H9 (cell line): ENCODE measurements at places on chromosomes 7 and 10. TPM values are rescaled to one million over a fixed set of nuclear protein-coding genes. Genes with fewer than 3 reads are reported as not detected.

- peak overlapping the region; percentile 68 for H3K27ac ChIP-seq
- H3K4me1 ChIP-seq: peaks cover 16% of the 10 kb centered on the region; the same call in 1 of the 2 replicates
- no peaks in the 10 kb centered on the region for H3K27me3 ChIP-seq
- H3K36me3 ChIP-seq: no peaks in the 10 kb centered on the region
Measured at GRCh38 chr7:83452256-83452655, 196.7 kb downstream of the SEMA3E start.

- H3K27ac ChIP-seq: no peak overlapping the region
- DNase-seq: no peak
- no peaks in the 10 kb centered on the region for H3K36me3 ChIP-seq
- H3K27me3 ChIP-seq: no peaks in the 10 kb centered on the region
- no peak overlapping the region for H3K4me3 ChIP-seq
Measured at GRCh38 chr7:91103363-91103762, 160.9 kb upstream of the FZD1 start.

- H3K27me3 ChIP-seq: no peaks in the 10 kb centered on the region
- H3K4me1 ChIP-seq: no peaks in the 10 kb centered on the region
- no peak for DNase-seq
Measured at GRCh38 chr10:60810437-60811182, 32.3 kb downstream of the CDK1 start.

GRCh38 chr10:100747456-100748230, 2.3 kb downstream of the PAX2 start:
- H3K27ac ChIP-seq: no peak overlapping the region
- peak; percentile 64 for DNase-seq

DNA sequence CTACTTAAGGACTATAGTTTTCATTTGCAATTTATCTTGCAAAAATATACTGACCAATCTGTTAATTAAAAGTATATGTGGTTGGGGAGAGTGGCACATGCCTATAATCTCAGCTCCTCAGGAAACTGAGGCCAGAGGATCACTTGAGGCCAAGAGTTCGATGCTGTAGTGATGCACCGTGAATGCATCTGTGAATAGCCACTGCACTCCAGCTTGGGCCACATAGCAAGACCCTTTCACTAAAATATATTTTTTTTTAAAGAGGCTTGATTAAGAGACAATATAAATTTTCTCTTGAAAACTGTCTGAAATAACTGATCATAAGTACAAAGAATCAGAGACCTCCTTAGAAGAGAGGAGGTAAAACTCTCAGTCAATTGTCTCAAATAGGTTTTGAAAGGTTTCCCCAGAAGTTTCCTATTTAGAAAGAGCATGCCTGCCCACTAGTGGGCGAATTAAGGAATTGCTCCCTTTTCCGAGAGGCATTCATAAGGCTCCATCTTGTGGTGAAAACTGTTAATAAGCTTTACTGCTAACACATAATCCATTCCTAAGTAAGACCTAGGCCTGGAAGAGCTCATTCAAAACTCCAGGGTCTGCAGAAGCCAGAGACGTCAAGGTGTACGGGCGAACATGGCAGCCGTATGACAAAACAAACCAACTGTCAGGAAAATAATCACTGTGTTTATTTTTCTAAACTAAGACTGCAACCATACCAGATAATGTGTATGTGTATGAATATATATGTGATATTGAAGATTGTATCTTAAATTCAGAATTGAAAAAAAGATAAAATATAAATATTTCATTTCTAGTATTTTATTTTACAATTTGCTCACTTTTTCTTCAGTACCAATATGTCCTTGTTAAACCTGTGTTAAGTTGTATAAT, 6.8 kb upstream of the TAS2R40 start:
- peak; percentile 69 for DNase-seq
- H3K27ac ChIP-seq: no peak overlapping the region
- H3K4me3 ChIP-seq: no peak overlapping the region
- no peaks in the 10 kb centered on the region for H3K27me3 ChIP-seq

WNT8B gene
- not detected in 2 replicates for total RNA-seq

- H3K27ac ChIP-seq: no peak overlapping the region
- no peaks in the 10 kb centered on the region for H3K36me3 ChIP-seq
- 0 out of 2 replicates have a peak, but pooled peaks cover 2% of the 10 kb centered on the region for H3K4me1 ChIP-seq
- no peaks in the 10 kb centered on the region for H3K27me3 ChIP-seq
- no peak overlapping the region for H3K4me3 ChIP-seq
- no peak for DNase-seq
Measured at GRCh38 chr10:75191821-75192568, 18.6 kb upstream of the VDAC2 start.

ADRB1 gene
- 0.13 TPM in 1 of 2 replicates, not detected in the other for total RNA-seq

DNA sequence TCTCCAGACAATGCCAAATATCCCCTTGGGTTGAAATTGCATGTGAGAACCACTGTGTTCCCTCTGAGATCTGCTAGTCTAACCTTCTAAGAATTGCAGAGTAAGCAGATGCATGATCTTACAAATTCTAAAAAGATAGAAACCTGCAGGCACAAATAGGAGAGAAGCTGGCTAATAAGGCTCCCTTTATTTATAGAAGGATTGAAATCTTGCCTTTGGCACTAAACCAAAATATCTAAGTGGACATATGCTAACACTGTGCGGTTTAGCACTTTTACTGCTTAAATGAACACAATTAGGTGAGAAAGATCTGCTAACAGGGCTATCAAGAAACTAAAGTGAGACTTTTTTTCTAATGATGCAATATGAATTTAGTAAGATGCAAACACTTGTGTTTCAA, 225.5 kb downstream of the DOCK4 start:
- no peak overlapping the region for H3K27ac ChIP-seq
- H3K4me1 ChIP-seq: no peaks in the 10 kb centered on the region
- no peak for DNase-seq
- H3K36me3 ChIP-seq: no peaks in the 10 kb centered on the region

EGR2 gene
- total RNA-seq: 2.6 and 3.0 TPM in 2 replicates

DNA sequence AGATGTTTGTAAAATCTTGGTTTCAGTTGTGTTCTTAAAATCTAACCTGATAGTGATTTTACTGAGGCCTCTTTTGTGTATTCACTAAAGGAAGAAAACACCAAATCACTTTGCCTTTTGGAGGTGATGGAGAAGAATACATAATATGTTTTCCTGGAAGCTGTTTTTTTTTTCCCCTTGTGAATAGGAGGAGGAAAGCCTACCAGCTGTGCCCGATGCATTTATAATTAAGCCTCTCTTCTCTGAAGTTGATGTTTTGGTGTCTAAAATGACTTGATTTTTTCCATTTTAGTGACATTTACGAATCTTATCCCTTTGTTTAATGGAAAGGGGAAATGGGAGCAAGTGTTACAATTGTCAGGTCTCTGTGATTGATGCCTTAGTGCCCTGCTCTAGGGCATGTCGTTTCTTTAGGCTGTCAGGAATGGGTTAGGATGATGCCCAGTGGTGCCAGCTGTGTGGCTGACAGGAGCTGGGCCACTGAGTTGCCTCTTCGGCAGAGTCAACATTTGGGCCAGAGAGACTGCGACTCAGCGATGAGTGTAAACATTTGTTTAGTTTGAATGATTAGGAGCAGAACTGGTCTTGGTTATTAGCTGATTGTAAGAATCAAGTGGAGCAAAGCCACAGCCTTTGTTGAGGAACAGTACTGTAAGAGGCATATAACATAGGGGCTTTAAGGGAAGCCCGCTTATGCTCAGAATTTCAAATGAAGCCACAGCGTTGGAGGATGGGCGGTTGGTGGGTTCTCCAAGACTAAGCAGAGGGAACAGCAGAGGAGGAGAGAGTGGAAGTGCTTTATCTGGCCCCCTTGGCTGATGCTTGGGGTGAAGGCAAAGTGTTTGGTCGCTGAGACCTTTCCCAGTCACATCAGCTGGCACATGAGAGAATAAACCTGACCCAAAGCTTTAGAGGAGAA, 81.6 kb downstream of the CDK14 start:
- peaks cover 8% of the 10 kb centered on the region; the same call in 1 of the 2 replicates for H3K4me1 ChIP-seq
- H3K36me3 ChIP-seq: no peaks in the 10 kb centered on the region
- no peak for DNase-seq
- H3K4me3 ChIP-seq: no peak overlapping the region
- H3K27me3 ChIP-seq: no peaks in the 10 kb centered on the region
- no peak overlapping the region for H3K27ac ChIP-seq

DNA sequence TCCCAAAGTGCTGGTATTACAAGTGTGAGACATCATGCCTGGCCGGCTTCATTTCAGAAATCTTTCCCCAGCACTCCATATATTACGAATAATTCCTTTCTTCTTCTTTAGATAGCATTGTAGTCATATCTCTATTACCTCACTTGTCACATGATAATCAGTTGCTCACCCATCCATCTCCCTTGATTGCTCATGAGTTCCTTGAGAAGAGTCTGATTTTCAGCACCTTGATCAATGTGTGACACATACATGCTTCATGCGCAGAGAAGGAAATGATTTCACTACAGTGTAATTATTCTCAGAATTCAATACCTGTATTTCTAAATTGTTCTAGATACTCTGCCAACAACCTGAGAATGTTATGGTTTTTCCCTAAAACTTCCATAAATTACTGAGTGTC, 26.7 kb upstream of the GGCT start:
- DNase-seq: no peak
- H3K4me1 ChIP-seq: no peaks in the 10 kb centered on the region
- no peaks in the 10 kb centered on the region for H3K27me3 ChIP-seq
- no peak overlapping the region for H3K27ac ChIP-seq
